ENCODE measurements at places on chromosomes 3 and 15. TPM values are rescaled to one million over a fixed set of nuclear protein-coding genes. Genes with fewer than 3 reads are reported as not detected.

DNA sequence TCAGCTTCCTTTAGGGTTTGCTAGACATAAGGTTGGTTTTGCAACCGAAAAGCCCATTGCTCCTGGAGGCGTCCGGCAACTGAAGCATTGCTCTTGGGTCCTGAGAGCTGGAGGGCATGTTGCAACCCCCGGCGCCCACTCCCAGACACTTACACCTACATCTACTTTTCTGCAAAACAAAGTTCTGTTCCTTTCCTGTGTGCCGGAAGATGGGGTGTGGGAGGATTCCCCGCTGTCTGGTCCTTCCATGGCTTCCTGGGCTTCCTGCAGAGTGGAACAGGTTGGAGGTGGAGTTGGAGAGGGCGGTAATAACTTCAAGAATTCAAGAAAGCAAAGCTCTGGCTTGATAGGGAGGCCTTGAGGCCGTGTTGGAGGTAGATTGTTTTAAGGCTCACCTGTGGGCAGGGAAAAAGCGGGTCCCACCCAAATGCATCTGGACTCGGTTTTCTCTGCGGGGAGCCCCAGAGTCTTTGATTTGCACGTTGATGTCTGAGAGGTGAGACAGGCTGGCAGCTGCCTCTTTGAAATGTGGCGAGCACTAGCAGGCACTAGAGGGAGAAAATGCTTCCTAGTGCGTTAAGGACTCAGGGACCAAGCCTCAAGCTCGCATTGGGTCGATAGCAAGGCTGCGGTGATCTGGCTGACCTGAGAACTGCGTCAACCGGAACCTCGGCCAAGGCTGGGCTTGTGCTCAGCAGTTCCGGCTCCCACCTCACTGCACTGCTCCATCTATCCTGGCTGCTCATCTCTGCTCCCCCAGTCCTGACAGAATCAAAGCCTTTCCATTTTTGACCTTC lies 39.5 kb downstream of the NR2F2 start:
- no peak overlapping the region for H3K4me3 ChIP-seq
- H3K36me3 ChIP-seq, result peaks cover 2% of the 10 kb centered on the region
- H3K27me3 ChIP-seq, result peaks cover 45% of the 10 kb centered on the region
- no peak overlapping the region for H3K27ac ChIP-seq
- H3K4me1 ChIP-seq, result no peaks in the 10 kb centered on the region

The SETD2 gene
- 31.2 TPM for total RNA-seq

The HTD2 gene
- total RNA-seq, result 9.5 TPM

GRCh38 chr3:145384307-145384706 lies 776.7 kb downstream of the PLOD2 start:
- H3K36me3 ChIP-seq, result no peaks in the 10 kb centered on the region
- H3K27ac ChIP-seq, result no peak overlapping the region
- H3K4me3 ChIP-seq, result no peak overlapping the region
- DNase-seq, result no peak
- no peaks in the 10 kb centered on the region for H3K4me1 ChIP-seq
- no peaks in the 10 kb centered on the region for H3K27me3 ChIP-seq

- H3K27ac ChIP-seq, result peak overlapping the region; percentile 55
- no peak overlapping the region for H3K4me3 ChIP-seq
- peaks cover 19% of the 10 kb centered on the region for H3K36me3 ChIP-seq
- no peak for DNase-seq
- peaks cover 65% of the 10 kb centered on the region for H3K4me1 ChIP-seq
Observed at GRCh38 chr15:69751566-69751965, 298.9 kb downstream of the RPLP1 start.

DNA sequence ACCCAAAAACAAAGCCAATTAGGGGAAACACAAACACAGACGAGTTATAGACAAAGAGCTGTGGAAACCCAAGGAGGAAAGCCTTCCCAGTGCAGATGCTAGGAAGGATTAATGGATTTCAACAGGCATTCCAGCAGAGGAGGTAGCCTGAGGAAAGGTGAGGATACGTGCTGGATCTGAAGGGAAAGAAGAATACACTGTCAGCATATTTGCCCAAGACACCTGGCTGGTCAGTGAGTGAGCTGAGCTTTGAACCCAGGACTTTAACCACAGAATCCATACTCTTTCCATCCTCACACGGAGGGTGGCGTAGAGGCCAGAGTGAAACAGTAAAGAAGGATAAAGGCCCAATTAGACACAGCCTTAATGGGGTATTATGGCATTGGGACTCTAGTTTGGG lies 9.1 kb upstream of the BFSP2 start:
- no peak for DNase-seq
- H3K4me1 ChIP-seq, result no peaks in the 10 kb centered on the region
- H3K4me3 ChIP-seq, result no peak overlapping the region
- no peaks in the 10 kb centered on the region for H3K27me3 ChIP-seq
- no peaks in the 10 kb centered on the region for H3K36me3 ChIP-seq
- no peak overlapping the region for H3K27ac ChIP-seq

- no peak for DNase-seq
- peaks cover 19% of the 10 kb centered on the region for H3K27me3 ChIP-seq
- H3K36me3 ChIP-seq, result peaks cover 2% of the 10 kb centered on the region
- H3K27ac ChIP-seq, result no peak overlapping the region
- H3K4me1 ChIP-seq, result no peaks in the 10 kb centered on the region
- H3K4me3 ChIP-seq, result no peak overlapping the region
Observed at GRCh38 chr3:43843386-43843785, 152.6 kb downstream of the ABHD5 start.
